ENCODE measurements at places on chromosomes 2 and 18. TPM values are rescaled to one million over a fixed set of nuclear protein-coding genes. Genes with fewer than 3 reads are reported as not detected.

The CXCR1 gene
- not detected for total RNA-seq

The HOXD10 gene
- total RNA-seq = 0.78 TPM

The TEX44 gene
- total RNA-seq = not detected

The C2orf80 gene
- not detected for total RNA-seq

The SLC23A3 gene
- 2.2 TPM for total RNA-seq

The RNF144A gene
- 18.9 TPM for total RNA-seq
